ENCODE measurements at places on chromosomes 2 and 18. TPM values are rescaled to one million over a fixed set of nuclear protein-coding genes. Genes with fewer than 3 reads are reported as not detected.

DNA sequence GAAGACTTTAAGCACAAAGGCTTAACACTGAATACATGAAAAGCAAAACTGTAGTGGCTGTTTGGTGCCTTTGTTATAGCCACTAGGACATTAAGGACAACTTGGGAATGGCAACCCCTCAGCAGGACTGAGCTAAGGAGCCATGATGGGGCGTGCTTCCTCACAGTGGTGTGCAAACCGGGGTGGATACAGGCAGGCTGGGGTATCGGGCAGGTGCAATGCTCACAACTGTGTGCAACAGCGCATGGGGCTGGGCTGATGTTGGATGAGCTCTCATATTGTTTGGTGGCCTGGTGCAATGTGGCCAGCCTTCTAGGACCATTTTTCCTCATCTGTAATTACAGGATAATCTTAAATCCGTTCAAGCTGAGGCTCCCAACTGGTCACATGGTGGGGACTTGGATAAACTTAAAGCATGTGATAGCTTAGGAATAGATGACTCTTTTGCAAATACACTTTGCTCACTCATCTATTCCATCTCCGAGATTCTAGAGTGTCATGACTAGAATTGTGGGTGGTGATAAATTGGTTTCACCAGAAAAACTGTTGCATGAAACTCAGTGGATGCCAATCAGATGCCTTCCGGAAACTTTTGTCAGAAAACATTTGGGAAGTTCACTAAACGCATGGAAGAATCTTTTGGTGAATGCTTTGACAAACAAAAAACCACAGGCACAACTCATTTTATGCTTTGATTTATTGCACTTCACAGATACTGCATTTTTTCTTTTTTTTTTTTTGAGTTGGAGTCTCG is 116.5 kb downstream of the PXDN start:
- no peak overlapping the region for H3K27ac ChIP-seq
- H3K4me1 ChIP-seq = peaks cover 14% of the 10 kb centered on the region
- H3K4me3 ChIP-seq = no peak overlapping the region
- H3K36me3 ChIP-seq = peaks cover 39% of the 10 kb centered on the region
- no peak for DNase-seq
- no peaks in the 10 kb centered on the region for H3K27me3 ChIP-seq

DNA sequence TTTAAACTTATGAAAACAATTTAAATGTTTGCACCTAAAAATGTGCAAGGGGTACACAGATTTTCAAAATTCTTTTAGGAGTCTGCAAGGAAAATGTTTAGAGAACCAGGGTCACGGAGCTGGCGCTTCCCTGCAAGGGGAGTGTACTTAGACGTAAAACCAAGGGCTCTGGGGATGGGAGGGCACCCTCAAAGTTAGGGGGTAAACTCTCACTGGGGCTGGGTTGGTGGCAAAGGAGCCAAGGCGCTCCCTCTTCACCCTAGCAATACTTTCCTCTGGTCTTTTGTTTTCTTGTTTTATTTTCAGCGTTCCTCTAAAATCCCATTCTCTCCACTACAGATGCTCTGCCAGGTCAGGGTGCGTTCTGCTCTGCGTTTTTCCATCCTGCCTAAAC is 20.0 kb downstream of the TMEM247 start:
- H3K36me3 ChIP-seq = no peaks in the 10 kb centered on the region
- no peak overlapping the region for H3K27ac ChIP-seq
- H3K4me1 ChIP-seq = peaks cover 6% of the 10 kb centered on the region
- peak overlapping the region; percentile 86 for H3K4me3 ChIP-seq

CCDC150 gene
- 18.0 TPM for total RNA-seq

- H3K27me3 ChIP-seq = no peaks in the 10 kb centered on the region
- no peak overlapping the region for H3K27ac ChIP-seq
- H3K36me3 ChIP-seq = no peaks in the 10 kb centered on the region
- peaks cover 47% of the 10 kb centered on the region for H3K4me1 ChIP-seq
- no peak overlapping the region for H3K4me3 ChIP-seq
Observed at GRCh38 chr2:46327627-46328026, 30.4 kb downstream of the EPAS1 start.

TUBA4B gene
- not detected for total RNA-seq

GRCh38 chr18:49072940-49073339 is 122.2 kb upstream of the SMAD7 start:
- no peaks in the 10 kb centered on the region for H3K27me3 ChIP-seq
- H3K27ac ChIP-seq = peak overlapping the region; percentile 68
- DNase-seq = no peak
- no peak overlapping the region for H3K4me3 ChIP-seq
- H3K4me1 ChIP-seq = peaks cover 45% of the 10 kb centered on the region
- H3K36me3 ChIP-seq = no peaks in the 10 kb centered on the region

- H3K36me3 ChIP-seq = peaks cover 43% of the 10 kb centered on the region
- H3K27me3 ChIP-seq = no peaks in the 10 kb centered on the region
- H3K4me3 ChIP-seq = no peak overlapping the region
- no peak for DNase-seq
- peak overlapping the region; percentile 77 for H3K27ac ChIP-seq
Observed at GRCh38 chr2:152618193-152618564, 99.1 kb downstream of the PRPF40A start.

GRCh38 chr2:40348665-40349064 is 103.2 kb downstream of the SLC8A1 start:
- no peak overlapping the region for H3K4me3 ChIP-seq
- H3K27ac ChIP-seq = peak overlapping the region; percentile 81
- H3K4me1 ChIP-seq = peaks cover 46% of the 10 kb centered on the region
- no peaks in the 10 kb centered on the region for H3K36me3 ChIP-seq
- H3K27me3 ChIP-seq = no peaks in the 10 kb centered on the region
- DNase-seq = no peak

DOK6 gene
- 5.1 TPM for total RNA-seq

DNA sequence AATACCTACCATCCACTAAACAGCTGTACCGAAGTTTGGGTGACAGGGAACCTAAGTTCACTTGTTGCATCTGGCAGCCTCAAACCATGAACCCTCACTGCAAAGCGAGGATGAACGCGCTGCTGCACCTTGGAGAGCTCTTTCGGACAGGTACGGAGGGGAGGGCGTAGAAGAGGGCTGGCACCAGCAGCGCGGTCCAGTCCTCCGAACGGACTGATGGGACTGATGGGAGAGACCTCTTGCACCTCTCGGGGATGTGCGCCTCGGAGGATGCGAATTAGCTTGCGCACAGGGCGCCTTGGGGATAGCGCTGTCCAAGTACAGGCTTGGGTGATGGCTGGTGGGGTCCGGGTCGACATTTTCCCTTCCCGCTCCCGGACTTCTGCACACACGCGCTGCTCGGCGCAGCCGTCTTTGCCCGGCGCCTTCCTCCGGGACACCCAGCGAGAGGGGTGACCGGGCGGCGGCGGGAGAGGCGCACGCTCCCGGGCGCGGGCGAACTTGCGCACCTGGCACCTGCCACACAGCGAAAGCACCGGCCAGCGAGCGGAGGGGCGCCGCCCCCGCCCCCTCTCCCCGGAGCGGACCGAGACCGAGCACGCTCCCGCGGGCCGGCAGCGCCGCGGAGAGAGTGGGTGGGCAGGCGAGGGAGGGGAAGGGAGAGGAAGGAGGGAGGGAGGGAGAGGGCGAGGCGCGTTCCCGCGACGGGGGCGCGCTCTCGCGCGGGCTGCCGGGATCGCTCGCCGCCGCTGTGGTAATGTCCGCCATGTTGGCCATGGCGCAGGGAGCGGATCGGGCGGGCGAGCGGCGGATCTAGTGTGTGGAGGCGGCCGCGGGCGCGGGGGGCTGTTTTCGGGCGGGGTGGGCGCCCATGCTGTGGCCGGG is at the start of gene EPC2:
EPC2 (plus strand) TSS at position 754 of the 885 bp plus-strand sequence. CDS start 267 bp downstream, outside the sequence.
- peak within 1 kb of the TSS; percentile 81 for H3K4me3 ChIP-seq
- H3K36me3 ChIP-seq = no peaks in the 10 kb centered on the region
- peak within 1 kb of the TSS; percentile 99 for H3K27ac ChIP-seq
- H3K27me3 ChIP-seq = peaks cover 23% of the 10 kb centered on the region
- peak; percentile 80 for DNase-seq
- H3K4me1 ChIP-seq = peaks cover 22% of the 10 kb centered on the region

DNA sequence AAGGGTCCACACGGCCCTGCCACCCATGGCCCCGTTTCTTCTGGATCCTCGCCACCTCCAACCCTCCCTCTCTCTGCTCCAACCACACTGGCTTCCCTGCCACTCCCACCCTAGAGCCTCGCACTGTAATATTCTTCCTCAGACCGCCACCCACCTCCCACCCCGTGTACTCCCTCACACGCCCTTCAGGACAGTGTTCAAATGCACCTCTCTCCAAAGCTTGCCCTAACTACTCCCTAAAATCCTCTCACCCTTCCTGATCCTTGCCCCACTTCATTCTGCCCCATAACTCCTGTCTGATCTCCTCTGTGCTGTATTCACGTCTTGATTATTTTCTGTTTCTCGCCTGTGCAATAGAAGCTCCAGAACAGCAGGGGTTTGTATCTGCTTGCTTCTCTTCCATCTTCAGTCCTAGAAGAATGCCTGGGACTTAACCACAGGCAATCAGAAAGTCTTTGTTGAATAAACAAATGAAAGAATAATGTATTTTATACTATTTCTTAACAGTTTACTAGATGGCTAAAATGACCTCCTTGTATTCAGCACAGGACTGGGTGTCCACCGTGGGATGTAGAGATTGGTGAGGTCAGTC is 25.5 kb downstream of the EPB41L3 start:
- no peak overlapping the region for H3K4me3 ChIP-seq
- no peaks in the 10 kb centered on the region for H3K36me3 ChIP-seq
- no peak for DNase-seq

ACSL3 gene
- 84.3 TPM for total RNA-seq

B3GNT7 gene
- 7.0 TPM for total RNA-seq

ABCG8 gene
- total RNA-seq = not detected

DNA sequence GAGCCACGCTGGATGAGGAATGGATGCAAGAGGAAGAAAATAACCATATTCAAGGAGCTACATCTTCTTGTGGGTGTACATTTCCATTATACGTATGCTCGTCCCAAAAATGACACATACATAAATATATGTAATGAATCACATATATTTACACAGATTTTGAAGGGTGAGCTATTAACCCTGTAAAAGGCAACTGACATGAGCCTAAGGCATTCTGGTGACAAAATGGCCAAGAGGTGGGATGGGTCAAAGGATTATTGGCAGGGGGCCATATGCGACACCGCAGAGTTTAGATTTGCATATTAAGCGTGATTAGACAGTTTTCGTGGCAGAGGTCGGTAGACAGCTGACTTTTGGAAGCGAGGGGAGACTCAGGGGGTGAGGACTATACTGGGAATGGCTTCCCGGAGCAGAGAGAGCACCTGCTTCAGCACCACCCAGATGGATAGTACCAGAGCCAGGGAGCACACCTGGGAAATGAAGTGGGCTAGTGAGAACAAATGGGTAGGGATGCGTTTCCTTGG is 431 bp upstream of the CNRIP1 start:
- H3K4me3 ChIP-seq = peak overlapping the region; percentile 78
- peaks cover 4% of the 10 kb centered on the region for H3K36me3 ChIP-seq
- H3K4me1 ChIP-seq = peaks cover 11% of the 10 kb centered on the region
- no peak for DNase-seq

GRCh38 chr18:6004119-6004518 is 108.8 kb upstream of the TMEM200C start:
- H3K4me1 ChIP-seq = peaks cover 7% of the 10 kb centered on the region
- H3K27me3 ChIP-seq = no peaks in the 10 kb centered on the region
- H3K36me3 ChIP-seq = peaks cover 16% of the 10 kb centered on the region
- H3K4me3 ChIP-seq = no peak overlapping the region
- H3K27ac ChIP-seq = no peak overlapping the region
- no peak for DNase-seq

DSG4 gene
- 0.09 TPM for total RNA-seq

- no peaks in the 10 kb centered on the region for H3K27me3 ChIP-seq
- peaks cover 27% of the 10 kb centered on the region for H3K4me1 ChIP-seq
- DNase-seq = no peak
- peak overlapping the region; percentile 75 for H3K27ac ChIP-seq
- no peaks in the 10 kb centered on the region for H3K36me3 ChIP-seq
Observed at GRCh38 chr18:3867864-3868311, 417.9 kb downstream of the TGIF1 start.

NAGK gene
- total RNA-seq = 98.4 TPM

DNA sequence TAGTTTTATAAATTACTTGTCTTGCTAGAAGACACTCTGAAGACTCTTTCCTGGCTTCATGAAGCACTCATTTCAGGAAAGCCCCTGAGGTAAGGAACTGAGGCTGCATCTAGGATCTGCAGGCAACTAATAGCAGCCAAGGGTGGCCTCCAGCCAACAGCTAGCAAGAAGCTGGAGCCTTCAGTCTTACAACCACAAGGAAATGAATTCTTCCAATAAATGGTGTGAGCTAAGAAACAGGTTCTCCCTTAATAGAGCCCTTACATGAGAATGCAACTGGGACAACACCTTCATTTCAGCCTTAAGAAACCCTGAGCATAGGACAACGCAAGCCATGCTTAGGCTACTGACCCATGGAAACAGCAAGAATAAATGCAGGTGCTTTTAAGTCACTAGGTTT is 254.6 kb upstream of the RBBP8 start:
- H3K27ac ChIP-seq = no peak overlapping the region
- H3K4me3 ChIP-seq = no peak overlapping the region
- peaks cover 21% of the 10 kb centered on the region for H3K27me3 ChIP-seq
- no peak for DNase-seq

AQP12B gene
- total RNA-seq = not detected

- H3K4me1 ChIP-seq = peaks cover 21% of the 10 kb centered on the region
- H3K36me3 ChIP-seq = peaks cover 33% of the 10 kb centered on the region
- H3K27me3 ChIP-seq = no peaks in the 10 kb centered on the region
- no peak overlapping the region for H3K27ac ChIP-seq
Observed at GRCh38 chr2:235934059-235934773, 234.0 kb downstream of the GBX2 start.

DNA sequence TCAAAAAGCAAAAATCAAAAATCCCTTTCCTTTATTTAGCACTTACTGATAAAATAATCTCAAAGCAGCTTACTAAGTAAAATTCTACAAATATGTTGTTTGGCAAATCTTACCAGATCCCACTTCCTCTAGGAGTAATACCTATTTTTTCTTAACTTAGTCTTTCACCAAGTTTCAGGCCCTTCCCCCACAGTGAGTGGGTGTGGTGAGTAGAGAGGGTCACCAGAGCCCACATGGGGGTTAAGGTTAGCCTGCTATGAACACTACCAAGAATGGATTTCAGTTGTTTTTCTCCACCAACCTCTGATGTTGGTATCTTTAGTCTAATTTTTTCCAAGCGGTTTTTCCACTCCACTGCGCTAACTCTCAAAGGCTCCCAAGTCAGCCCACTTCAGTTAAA is 23.2 kb downstream of the PIAS2 start:
- peaks cover 10% of the 10 kb centered on the region for H3K4me1 ChIP-seq
- no peaks in the 10 kb centered on the region for H3K27me3 ChIP-seq
- peaks cover 27% of the 10 kb centered on the region for H3K36me3 ChIP-seq
- no peak for DNase-seq
- H3K27ac ChIP-seq = no peak overlapping the region
- no peak overlapping the region for H3K4me3 ChIP-seq
